ENCODE measurements at places on chromosomes 16 and 17.

DNA sequence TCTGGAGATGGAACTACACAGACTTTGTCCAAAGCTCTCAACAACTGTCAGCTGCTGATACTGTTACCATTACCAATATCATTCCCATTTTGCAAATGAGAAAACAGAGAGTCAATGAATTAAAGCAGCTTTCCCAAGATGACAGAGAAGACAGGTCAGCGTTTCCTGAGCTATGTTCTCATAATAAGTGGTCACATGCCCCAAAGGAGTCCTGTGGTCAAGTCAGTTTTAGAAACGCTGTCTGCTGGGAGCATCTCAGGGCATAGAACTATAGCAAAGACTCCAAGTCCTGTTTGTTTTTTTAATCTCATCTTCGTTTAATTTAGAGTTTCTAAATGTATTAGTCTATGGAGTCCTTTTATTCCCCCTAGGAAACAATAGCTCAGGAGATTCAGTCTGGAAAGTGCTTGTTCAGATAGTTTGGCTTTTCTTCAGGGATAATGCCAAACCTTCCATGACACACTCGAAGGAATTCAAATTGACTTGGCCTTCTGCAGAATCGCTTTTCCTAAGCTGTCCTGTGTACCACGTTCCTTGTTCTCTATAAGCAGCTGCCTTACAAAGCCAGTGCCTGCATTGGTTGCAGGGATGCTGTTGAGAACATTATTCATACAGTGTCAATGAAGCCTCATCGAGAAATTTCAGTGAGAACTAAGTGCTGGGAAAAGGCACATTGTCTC lies 12.1 kb downstream of the CCDC42 start:
- DNase-seq: no peak

GRCh38 chr16:67666559-67667452 lies at the start of the genes C16orf86 and ENKD1:
TSS of gene C16orf86 (plus strand) at chr16:67666814. CDS start at chr16:67666971, 157 bp downstream.
TSS of gene ENKD1 (minus strand) at chr16:67666750. CDS start at chr16:67666442, 308 bp downstream.
- DNase-seq: peak; percentile 80

- DNase-seq: no peak
Observed at GRCh38 chr17:67359960-67360791, 6.2 kb downstream of the PSMD12 start.

- DNase-seq: no peak
Observed at GRCh38 chr17:78973792-78974520, 5.8 kb downstream of the LGALS3BP start.

GRCh38 chr17:48150597-48151001 lies 43.0 kb downstream of the SNX11 start:
- DNase-seq: no peak

DNA sequence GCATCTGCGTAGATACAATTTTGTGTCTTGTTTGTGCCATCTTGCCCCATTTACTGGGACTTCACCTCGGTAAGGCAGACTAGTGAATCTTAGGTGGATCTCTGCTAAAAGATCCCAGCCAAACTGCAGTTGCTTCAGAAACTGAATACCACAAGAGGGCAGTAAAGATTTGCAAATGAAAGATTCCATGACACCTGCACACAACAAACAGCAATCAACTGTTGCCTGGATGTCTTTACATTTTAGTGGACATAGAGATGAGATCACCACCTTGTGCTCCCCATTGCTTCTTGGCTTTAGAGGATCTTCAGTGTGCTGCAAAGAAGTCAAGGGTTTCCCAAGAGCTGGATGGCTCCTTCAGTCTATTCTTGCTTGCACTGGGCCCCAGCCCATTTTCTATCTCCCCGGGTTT lies 119.2 kb upstream of the CACNG5 start:
- DNase-seq: peak; percentile 80

- no peak for DNase-seq
Observed at GRCh38 chr17:44333371-44333770, 8.7 kb upstream of the SLC25A39 start.

- DNase-seq: no peak
Observed at GRCh38 chr16:63315229-63315628, 1279.0 kb upstream of the CDH8 start.

- DNase-seq: no peak
Observed at GRCh38 chr17:6558932-6559752, 2.8 kb upstream of the PITPNM3 start.

GRCh38 chr17:50359005-50359699 lies 13.2 kb downstream of the XYLT2 start:
- DNase-seq: no peak

GRCh38 chr17:79252886-79253285 lies 178.3 kb downstream of the ENGASE start:
- DNase-seq: no peak

GRCh38 chr17:20053361-20053964 lies 44.3 kb downstream of the SPECC1 start:
- no peak for DNase-seq

GRCh38 chr17:18985475-18985874 lies 19.1 kb downstream of the FAM83G start:
- no peak for DNase-seq

GRCh38 chr17:80427366-80428282 lies 12.7 kb downstream of the ENDOV start:
- DNase-seq: no peak

DNA sequence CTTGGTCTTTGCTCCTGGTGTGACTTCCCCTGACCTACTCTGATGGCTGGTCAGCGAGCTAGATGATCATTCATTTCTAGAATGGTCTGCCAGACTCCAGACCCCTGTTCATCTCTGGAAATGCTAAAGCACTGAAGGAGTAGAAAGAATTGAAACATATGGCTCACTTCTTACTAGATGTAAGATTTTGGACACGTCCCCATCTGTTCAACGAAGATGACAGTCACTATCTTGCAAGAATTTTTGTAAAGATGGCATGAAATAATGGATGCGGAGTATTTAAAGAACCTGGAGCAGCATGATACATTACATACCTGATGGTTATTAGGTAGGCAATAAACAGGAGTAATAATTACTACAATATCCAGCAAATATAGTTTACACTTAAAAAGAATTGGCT lies 252.7 kb upstream of the SDK2 start:
- no peak for DNase-seq

DNA sequence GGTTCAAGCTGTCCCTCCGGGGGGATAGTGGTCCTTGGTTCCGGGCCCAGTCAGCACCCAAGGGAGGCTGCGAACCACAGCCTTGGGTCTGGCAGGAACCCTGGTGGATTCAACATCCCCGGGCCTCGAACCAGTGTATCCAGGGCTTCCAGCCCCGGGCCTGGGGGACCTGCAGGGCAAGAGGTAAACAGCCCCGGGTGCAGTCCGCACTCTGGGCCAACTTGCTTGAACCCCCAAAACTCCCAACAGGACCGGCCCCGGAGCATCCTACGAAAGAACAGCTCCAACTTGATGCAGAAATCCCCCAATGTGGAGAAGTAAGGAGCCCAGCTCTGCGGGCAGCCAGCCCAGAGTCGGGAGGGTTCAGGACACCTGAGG lies 1.5 kb upstream of the NEURL4 start:
- no peak for DNase-seq

DNA sequence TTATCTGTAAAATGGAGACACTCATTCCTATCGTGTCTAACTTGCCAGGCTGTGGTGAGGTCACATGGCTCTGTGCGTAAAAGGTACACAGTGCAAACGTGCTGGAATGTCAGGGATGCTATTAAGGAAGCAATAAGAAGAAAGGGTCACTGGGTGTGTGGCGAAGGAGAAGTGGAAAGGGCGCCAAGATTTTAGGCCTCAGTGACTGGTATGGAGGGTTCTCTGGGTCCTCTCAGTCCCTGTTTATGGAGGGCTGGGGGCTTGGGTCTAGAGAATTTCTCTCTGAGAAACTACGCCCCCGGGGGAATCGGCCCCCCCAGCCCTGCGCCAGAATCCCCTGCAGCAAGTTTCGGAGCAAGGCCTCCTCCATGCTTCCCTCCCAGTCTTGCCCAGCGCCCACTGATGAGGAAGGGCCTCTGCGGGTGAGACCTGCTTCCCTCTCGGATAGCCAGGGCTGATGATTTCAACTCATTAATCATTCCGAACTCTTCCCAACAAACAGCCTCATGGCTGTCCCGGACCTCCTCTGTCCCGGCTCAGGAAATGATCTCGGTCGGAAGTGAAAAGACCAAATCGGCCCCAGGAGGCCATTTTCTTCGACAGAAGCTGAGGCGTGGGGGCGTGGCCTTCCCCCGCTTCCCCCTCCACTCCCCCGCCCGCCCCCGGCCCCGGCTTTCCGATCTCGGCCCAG lies 1.2 kb upstream of the HEXIM1 start:
- peak; percentile 81 for DNase-seq

- peak; percentile 51 for DNase-seq
Observed at GRCh38 chr17:63841350-63842172, 924 bp downstream of the SMARCD2 start.

DNA sequence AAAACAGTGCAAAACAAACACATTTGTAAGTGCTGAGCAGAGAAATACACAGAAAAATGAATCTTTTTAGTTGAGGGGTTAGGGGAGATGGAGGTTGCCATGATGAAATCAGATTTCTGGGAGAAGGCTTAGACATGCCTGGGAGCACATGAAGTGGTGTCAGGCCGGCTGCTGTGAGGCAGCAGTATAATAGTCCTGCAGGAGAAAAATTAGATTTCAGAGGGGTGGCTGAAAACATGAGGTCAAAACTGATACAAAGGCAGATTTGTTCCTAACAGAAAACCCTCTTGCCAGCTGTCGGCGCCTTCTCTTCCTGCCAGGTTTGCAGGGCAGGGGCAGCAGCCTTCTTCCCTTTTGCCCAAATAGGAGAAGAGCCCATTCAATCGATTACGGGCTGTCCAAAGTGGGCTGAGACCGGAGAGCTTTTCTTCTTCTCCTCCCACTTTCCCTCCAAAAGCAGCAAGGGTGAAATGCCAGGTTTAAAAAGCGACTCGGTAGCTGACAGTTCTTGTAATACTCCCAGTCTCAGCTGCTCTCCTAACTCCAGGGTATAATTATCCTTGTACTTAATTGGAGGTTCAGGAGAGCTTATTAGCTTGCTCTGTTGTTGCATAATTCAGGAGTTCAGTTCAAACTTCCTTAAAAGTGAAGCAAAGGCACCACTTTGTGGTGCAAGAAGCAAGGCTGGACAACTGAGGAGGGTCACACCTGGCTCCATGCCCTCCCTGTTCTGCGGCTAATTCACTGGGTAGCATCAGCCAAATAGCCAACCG lies 80.0 kb downstream of the PCTP start:
- DNase-seq: no peak

DNA sequence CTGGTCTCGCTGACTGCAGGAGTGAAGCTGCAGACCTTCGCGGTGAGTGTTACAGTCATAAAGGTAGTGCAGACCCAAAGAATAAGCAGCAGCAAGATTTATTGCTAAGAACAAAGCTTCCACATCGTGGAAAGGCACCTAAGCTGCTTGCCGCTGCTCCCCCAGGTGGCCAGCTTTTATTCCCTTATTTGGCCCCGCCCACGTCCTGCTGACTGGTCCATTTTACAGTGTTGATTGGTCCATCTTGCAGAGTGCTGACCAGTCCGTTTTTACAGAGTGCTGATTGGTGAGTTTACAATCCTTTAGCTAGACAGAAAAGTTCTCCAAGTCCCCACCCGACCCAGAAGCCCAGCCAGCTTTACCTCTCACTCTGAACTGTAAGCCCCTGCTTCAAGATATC lies 227.8 kb downstream of the ABCC12 start:
- no peak for DNase-seq

GRCh38 chr17:14744761-14745473 lies 444.0 kb downstream of the HS3ST3B1 start:
- no peak for DNase-seq

GRCh38 chr16:11597235-11598095 lies 10.7 kb upstream of the LITAF start:
- no peak for DNase-seq

- no peak for DNase-seq
Observed at GRCh38 chr17:36856903-36857381, 80.3 kb upstream of the LHX1 start.

GRCh38 chr16:19458722-19459379 lies 41.2 kb downstream of the TMC5 start:
- DNase-seq: no peak

- DNase-seq: peak; percentile 56
Observed at GRCh38 chr17:74779948-74780400, 3.8 kb upstream of the NAT9 start.

GRCh38 chr16:57600048-57600835 lies 28.2 kb upstream of the ADGRG1 start:
- DNase-seq: peak; percentile 24

GRCh38 chr17:30413109-30413508 lies 34.4 kb downstream of the CPD start:
- DNase-seq: no peak

DNA sequence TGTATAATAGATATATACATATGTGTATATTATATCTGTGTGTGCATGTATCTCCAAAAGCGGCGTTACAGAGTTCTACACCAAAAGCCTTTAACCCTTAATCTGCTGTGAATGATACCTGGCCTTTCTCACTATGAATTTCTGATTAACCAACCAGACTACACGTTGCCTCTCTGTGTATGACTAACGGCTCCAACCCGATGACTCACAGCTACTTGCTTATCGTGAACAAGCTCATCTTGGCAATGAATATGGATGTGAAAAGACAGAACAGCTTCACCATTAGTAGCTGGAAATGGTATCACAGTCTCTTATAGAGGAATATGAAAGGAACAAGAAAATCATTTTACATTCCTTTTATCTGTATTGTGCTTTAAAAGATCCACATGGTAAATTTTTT lies 23.8 kb upstream of the ARHGAP44 start:
- DNase-seq: no peak

DNA sequence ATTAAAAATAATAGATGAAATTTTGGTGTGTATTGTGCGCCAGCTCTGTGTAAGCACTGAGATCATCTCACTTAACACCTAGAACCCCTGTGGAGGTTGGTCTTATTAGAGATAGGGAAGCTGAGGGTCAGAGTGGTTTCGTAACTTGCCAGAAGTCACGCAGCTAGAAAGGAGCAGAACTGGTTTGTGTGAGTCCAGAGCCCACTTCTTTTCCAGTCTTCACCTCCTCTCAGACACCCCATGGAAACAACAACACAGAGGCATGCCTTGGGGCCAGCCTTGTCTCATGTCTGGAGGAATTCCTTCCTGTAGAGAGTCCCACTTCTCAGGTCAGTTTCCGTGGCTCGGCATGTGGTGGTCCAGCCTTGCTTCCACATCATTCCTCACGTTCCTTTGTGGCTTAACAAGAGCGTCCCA lies 16.5 kb downstream of the YPEL2 start:
- DNase-seq: no peak
